ENCODE measurements at places on chromosomes 2 and 18.

DNA sequence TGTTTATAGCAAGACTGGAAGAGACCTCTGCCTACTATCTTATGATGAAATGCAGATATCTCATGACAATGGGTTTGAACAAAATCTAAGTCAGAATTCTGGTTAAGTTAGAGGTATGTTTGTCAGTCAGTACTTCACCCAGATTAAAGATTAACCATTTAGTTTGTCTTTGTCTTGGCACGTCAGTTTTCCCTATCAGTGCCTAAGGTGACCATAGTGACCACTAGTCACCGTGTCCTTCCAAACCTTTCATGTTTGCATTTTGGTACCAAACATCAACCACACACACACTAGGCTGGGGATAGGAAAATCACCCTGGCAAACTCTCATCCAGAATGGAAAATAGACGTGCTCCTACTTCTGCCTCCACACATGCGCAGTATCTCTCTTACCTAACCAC is 248.9 kb downstream of the PIEZO2 start:
- no peak for DNase-seq

DNA sequence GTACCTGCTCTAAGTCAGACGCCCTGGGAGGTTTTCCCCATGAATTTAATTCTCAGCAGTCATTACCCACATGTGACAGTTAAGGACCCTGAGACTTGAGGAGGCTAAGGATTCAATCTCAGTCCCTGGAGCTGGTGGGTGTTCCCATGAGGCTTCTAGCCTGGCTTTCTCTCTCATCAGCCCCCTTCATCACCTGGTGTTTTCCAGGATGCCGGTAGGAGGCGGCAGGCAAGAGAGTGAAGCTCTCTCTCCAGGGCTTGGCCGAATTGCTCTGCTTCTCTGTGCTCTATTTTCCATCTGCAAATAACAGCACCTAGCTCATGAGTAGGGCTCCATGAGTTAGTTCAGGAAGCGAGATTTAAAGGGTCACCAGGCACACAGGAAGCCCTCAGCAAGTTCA is 241.9 kb downstream of the PTPRM start:
- DNase-seq, result no peak

GRCh38 chr2:152606081-152606480 is 111.2 kb downstream of the PRPF40A start:
- no peak for DNase-seq

GRCh38 chr2:229980431-229981184 is 58.3 kb downstream of the FBXO36 start:
- no peak for DNase-seq

DNA sequence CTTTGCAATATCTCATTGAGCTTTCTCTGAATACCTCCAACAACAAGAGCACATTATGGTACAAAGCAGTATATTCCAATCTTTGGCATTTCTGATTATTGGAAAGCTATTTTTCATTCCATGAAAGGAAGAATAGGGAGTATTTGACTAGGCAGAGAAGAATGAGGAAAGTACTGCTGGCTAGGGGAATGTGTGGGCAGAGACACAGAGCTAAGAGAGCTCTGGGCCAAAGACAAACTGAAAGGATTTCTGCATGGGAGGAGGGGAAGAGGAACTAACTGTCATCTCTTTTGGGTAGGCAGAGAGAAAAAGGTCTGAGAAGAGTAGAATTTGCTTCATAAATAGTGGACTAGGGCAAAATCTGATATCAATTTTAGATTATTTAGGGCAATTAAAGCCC is 150.8 kb downstream of the CCDC85A start:
- no peak for DNase-seq

DNA sequence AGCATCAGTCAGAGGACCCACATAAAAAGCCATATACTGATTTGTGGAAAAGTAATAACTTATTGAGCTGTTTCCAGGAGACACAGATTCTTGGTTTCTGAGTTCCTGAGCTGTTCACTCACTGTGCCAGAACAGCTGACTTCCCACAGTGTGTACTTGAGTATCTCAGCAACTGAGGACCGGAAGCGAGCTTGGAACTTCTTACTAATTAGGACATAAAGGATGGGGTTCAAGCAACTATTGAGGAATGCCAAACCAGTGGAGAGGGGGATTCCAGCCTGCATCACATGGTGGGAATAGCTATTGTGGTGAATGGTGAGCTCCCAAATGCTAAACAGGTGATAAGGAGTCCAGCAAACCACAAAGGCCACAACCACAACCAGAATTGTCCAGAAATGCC is 16.4 kb downstream of the EEF1B2 start:
- DNase-seq, result no peak

- no peak for DNase-seq
Measured at GRCh38 chr2:230457793-230458192, 41.8 kb downstream of the SP100 start.

DNA sequence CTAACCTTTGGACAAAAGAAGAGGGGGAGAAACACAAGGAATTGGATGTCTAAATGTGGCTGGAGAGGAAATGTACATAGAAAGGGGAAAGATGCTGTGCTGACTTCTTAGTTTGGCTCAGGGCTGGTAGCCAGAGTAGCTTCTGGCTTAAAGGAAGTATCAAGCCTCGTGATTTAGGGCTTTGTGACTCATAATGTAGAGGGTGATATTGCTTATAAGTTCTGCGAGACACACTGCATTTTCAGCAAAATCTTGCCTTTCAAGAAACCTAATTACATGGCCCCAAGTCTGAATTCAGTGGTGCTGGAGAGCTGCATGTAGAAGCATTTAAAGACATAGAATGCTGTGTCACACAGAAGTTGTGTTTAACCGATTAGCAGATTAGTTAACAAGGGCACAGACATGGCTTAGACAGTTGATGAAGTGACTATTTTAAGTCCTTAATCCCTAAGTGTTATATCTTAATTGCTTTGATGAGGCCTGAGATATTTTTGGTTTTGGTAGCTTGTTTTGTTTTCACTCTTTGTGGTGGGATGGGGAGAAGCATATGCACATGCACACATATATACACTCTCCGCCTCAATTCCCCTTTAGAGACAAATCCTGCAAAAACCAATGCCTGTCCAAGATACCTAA is 66.4 kb downstream of the EPAS1 start:
- no peak for DNase-seq

GRCh38 chr18:70462078-70462439 is 173.2 kb downstream of the SOCS6 start:
- DNase-seq, result no peak

GRCh38 chr2:20992201-20992711 is 51.6 kb downstream of the APOB start:
- no peak for DNase-seq

- no peak for DNase-seq
Measured at GRCh38 chr2:29527947-29528346, 393.4 kb downstream of the ALK start.

DNA sequence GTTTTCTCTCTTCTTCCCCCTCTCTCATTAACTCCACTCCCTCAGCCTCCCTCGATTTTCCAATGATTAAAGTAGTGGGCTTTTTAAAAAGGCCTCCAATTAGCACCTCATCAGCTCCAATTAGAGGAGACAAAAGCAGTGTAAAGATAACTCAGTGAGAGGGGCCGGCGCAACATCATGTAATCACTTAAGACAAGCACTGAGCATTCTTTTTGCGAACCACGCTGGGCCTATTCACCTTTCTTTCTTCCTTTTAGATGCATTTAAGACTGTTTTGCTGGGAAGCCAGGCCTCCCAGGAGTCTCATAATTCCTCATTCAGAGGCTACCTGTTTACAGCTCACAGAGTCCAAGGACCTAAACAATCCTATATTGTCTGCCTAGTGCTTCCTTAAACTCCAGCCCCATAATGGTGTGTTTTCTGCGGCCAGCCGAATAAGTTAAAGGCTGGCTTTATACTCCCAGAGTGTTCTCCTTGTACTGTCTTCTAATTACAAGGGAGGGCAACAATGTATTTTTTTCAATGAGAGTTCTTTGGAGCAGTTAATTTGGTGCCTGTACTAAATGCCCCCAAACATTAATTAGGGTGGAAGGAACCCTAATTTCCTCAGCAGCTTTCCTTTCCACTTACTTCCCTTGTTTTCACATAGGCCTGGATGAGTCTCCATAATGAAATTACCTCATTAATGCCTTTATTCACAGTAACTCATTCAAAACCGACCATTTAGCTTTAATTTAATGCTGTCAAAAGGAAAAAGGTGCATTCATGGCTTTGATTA is 28.0 kb upstream of the LMAN1 start:
- DNase-seq, result no peak

DNA sequence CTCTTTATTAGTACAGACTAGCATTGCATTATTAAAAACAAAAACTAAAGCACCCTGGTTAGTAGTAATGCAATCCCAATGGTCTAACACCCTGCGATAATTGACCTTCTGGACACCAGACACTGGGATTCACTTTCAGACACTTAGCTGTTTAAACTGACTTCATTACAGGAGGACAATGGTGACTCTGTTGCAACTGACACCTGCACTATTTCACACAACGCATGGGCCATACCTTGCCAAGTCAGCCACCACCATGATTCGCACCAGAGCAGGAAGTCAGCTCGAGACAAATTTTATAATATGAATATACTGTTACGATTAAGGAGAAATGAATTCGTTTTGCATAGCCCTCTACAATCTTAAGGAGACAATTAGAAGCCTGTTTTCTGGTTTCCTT is 150.7 kb downstream of the MEIS1 start:
- DNase-seq, result no peak

DNA sequence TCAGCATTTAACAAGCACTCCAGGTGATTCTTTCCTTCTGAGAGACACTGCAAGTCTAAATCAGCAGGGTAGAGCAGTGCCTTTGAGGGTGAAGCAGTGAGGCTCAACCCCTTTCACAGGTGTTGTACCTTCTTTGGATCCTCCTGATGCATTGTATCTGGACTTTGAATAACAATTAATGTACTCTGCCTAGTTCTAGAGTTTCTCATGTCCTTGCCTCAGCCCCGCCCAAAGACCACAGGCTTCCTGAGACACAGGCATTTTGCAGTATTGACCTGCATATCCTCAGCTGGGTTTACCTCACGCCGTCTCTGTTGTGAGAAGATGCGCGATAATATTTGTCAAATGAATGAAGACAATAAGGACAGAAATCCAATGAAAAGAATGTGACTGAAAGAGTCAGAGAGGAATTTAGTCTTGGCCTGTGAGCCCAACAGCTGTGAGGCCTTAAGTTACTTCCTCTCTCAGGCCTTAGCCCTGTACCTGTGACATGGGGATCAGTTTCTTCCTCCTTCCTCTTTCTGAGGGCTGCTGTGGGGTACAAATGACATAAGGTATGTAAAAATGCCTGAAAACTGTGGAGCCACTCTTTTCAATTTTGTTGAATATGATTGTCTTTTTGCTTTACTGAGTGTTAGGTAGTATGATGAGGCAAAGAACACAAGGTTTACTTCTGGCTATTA is 43.7 kb downstream of the WIPF1 start:
- no peak for DNase-seq

DNA sequence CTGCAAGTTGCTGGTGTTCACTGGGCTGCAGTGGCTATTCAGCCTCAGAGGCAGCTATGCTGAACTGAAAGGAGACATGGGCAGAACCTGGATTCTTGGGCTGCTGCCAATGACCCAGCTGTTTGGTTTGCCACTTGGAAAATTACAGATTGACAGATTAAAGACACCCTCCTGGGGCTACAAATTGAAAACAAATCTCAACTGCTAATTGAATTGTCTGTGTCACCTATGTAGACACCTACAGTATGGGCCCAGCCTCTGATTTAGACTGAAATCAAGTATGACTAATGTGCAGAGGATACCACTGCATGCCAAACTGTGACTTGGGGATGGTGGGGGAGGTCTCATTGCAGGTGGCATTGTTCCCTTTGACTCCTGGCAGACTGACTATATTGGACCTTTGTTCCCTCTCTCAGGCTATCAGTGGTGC is 42.8 kb downstream of the ITSN2 start:
- DNase-seq, result no peak

DNA sequence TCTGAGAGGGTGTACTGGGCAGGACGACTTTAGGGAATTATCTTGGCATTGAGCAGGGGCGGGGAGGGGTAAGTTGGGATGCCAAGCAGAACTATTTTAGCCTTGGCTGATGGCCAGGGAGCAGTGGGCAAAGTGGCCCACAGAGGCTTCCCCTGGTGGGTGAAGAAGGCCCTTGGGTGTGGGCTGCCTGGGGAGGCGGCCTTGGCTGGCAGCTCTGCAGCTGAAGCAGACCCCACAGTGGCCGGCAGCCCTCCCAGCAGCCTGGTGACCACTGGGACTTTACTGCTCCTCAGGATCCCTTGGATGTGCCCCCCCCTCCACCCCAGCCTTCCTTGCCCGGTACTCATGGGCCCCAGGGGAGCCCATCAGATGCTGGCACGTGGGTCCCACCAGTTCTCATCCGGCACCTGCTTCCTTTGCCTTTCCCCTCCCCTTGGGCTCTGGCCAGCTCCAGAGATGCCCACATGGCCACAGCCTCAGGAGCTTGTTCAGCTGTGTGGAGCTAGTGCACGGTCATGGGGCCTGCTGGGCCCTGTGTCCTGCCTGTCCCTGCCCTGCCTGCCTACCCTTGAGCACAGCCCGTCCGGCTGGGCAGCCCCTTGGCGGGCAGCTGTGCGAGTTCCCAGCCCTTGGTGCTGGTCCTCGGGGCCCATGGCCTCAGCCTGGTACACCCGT is 122.1 kb upstream of the HS6ST1 start:
- no peak for DNase-seq

- no peak for DNase-seq
Measured at GRCh38 chr18:32956591-32957315, 183.9 kb upstream of the KLHL14 start.

DNA sequence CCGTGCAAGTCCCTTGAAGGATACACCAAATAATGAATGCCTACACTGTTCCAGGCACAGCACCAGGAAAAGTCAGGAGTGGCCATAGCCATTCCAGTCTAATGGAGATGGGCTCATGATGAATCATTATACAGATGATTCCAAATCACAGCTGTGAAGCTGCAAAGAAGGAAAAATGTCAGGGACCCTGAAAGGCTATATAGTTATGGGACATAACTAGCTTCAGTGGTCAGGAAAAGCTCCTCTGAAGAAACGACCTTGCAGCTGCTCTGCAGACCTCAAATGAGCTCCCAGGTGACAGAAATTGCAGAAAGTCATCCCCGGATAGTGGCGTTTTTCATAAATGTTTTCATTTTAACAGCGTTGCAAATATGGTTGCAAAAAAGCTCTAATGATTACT is 200.8 kb downstream of the PTGR3 start:
- DNase-seq, result no peak

GRCh38 chr2:75489721-75490120 is 71.0 kb downstream of the EVA1A start:
- DNase-seq, result no peak

DNA sequence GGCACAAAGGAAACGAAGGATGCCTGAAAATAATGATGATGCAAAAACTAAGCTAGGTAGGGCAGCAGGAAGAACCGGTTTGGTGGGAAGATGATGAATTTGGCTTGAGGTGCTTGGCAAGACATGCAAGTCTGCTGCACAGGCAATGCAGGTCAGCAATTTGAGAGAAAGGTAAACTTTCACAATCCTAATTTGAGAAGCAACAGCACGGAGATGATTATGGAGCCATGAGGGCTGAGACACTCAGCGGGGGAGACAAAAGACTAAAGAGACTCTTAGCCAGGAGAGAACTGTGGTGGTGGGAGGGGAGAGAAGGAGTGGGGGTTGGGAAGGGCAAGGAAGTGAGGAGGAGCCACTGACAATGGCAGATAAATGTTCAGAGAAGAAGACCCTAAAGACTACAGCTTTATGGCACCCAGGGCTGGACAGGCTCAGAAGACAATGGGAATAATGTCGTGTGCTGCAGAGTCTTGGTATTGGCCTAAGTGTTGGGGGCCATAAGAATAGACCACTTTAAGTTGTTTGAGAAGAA is 19.4 kb upstream of the RNF149 start:
- no peak for DNase-seq

Measured in stimulated activated CD4-positive, alpha-beta T cell treated with anti-CD3 and anti-CD28 coated beads, Interleukin-1b, Interleukin-23, amount 100 ng/mL, for 1 hour (primary cell).